GM23338 (cell line): ENCODE measurements at places on chromosomes 16 and 17. TPM values are rescaled to one million over a fixed set of nuclear protein-coding genes. Genes with fewer than 3 reads are reported as not detected.

GRCh38 chr17:68034452-68034776 is 1.1 kb upstream of the KPNA2 start:
- no peak for DNase-seq

GJD3 gene
- total RNA-seq: 1.4 and 2.8 TPM in 2 replicates

DNA sequence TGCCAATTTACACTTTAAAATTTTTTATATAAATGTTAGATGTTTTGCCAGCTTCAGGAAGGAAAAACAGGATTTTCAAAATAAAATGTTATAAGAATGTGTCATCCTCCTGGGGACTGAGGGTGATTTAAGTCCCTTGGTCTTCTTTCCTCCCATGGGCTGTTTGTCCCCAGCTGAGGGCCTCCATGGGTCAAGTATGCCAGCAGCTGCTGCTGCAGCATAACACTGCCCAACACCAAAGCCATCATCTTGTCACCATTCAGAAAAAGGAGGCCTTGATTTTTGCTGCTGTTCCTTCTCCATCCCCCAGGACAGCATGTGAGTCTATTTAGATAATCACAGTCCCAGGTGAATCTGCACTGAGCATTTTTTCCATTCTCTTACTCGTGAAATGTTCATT is 188.5 kb downstream of the LGALS9B start:
- no peak for DNase-seq

DNA sequence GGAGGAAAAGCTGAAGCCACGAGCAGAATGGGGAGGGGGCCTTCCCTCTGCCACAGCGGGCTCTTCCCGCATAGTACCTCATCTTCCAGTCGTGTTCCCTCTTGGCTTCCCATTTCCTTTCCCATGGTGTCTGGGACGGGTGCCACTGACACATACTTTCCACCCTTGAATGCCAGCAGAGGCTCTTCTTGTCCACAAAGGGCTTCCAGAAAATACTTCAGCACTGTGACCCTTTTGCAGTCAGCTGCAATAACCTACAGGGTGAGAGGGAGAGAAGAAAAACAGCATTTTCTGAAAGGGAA is 30.7 kb downstream of the HIC1 start:
- no peak for DNase-seq

DNA sequence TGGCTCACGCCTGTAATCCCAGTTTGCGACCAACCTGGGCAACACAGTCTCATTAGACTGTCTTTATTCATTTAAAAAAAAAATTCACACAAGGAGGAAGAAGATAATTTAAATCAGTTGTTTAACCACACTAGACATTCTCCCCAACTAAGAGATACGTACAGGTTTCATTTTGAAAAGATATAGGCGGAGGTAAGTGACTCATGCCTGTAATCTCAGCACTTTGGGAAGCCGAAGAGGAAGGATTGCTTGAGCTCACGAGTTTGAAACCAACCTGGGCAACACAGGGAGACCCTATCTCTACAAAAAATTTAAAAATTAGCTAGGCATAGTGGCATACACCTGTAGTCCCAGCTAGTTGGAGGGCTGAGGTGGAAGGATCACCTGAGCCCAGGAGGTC is 5.3 kb downstream of the CMTM4 start:
- DNase-seq: no peak

GRCh38 chr16:35752012-35752772 is 2292.8 kb downstream of the TP53TG3F start:
- DNase-seq: no peak

EVPL gene
- 0.62 and 1.3 TPM in 2 replicates for total RNA-seq

DNA sequence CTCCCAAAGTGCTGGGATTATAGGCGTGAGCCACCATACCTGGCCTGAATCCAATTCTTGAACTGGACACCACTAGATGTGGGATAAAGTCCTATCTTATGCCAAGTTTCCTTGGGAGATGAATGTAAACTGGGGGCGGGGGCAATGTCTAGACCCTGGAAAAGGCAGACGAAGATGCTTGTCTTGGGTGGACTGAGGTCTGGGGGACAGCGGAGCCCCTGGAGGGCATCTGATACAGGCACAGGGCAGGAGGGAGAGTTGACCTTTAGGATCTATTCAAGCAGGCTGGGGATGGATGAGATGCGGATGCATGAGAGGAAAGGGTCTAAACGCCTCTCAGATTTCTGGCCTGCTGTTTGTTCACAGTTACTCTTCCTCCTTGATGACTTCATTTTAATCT is 11.7 kb downstream of the C1QTNF1 start:
- no peak for DNase-seq

DNA sequence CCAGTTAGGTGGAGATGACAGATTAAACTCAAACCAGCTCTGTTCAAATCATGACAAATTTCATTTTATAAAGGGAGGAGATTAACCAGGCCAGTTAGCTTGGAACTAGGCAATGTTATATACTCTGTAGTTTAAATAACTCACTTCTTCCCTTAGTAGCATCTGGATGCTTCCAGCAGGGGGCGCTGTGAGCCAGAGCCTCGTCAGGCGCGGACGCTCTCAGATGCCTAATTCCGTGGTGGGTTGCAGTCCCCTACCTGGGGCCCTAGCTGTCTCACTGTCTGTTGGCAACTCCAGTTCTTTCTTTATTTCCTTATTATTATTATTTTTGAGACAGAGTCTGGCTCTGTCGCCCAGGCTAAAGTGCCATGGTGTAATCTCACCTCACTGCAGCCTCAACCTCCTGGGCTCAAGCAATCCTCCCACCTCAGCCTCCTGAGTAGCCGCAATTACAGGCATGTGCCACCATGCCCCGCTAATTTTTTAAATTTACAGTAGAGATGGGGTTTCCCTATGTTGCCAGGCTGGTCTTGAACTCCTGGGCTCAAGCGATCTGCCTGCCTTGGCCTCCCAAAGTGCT is 17.3 kb upstream of the WFDC1 start:
- DNase-seq: peak; percentile 86

GRCh38 chr16:20669679-20670078 is 27.8 kb downstream of the ACSM1 start:
- no peak for DNase-seq
